ENCODE measurements at places on chromosomes 1 and 21. TPM values are rescaled to one million over a fixed set of nuclear protein-coding genes. Genes with fewer than 3 reads are reported as not detected.

The LAMB3 gene
- total RNA-seq = 112 TPM

The GJA9 gene
- total RNA-seq = not detected

The VSIG8 gene
- not detected for total RNA-seq

The CLEC20A gene
- not detected for total RNA-seq

The S100A1 gene
- 18.1 TPM for total RNA-seq

The NID1 gene
- total RNA-seq = 43.7 TPM

The TMEM82 gene
- total RNA-seq = 2.7 TPM

The FCRLA gene
- total RNA-seq = not detected

The SIPA1L2 gene
- total RNA-seq = 18.6 TPM

The IQCC gene
- total RNA-seq = 3.5 TPM

The LYPD8 gene
- not detected for total RNA-seq

The PKLR gene
- total RNA-seq = not detected

GRCh38 chr1:175963740-175964139 lies 220.3 kb upstream of the TNR start:
- H3K4me1 ChIP-seq = peaks cover 13% of the 10 kb centered on the region
- H3K27ac ChIP-seq = no peak overlapping the region
- no peak overlapping the region for H3K4me3 ChIP-seq
- no peak for DNase-seq

DNA sequence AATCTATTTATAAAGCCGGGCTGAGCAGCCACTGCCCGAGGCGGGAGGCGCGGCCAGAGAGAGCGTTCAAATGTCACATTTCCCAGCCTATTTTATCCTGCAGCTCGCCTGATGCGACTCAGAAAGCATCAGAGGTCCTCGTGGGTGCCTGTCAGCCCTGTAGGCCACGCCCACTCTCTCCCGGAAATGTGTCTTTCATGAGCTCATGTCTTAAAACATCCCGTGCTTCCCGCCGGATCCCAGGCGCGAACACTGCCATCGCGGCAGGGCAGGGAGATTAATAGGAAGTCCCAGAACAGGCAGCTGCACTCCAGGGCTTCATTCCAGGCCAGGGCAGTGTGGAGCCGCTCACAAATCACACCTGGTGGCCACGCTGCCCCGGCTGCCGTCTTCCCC lies 117.5 kb downstream of the PRDM16 start:
- no peaks in the 10 kb centered on the region for H3K27me3 ChIP-seq
- H3K36me3 ChIP-seq = no peaks in the 10 kb centered on the region
- DNase-seq = no peak

GRCh38 chr1:19884312-19884711 lies 2.1 kb downstream of the OTUD3 start:
- no peaks in the 10 kb centered on the region for H3K27me3 ChIP-seq
- no peak overlapping the region for H3K4me3 ChIP-seq
- H3K27ac ChIP-seq = no peak overlapping the region
- DNase-seq = no peak

GRCh38 chr1:5818755-5819154 lies 173.5 kb downstream of the NPHP4 start:
- no peak overlapping the region for H3K27ac ChIP-seq
- DNase-seq = no peak
- no peaks in the 10 kb centered on the region for H3K27me3 ChIP-seq
- H3K4me1 ChIP-seq = no peaks in the 10 kb centered on the region

GRCh38 chr1:10755970-10756521 lies 40.4 kb downstream of the CASZ1 start:
- no peak overlapping the region for H3K4me3 ChIP-seq
- no peaks in the 10 kb centered on the region for H3K36me3 ChIP-seq
- no peak overlapping the region for H3K27ac ChIP-seq
- H3K4me1 ChIP-seq = peaks cover 10% of the 10 kb centered on the region
- DNase-seq = no peak

DNA sequence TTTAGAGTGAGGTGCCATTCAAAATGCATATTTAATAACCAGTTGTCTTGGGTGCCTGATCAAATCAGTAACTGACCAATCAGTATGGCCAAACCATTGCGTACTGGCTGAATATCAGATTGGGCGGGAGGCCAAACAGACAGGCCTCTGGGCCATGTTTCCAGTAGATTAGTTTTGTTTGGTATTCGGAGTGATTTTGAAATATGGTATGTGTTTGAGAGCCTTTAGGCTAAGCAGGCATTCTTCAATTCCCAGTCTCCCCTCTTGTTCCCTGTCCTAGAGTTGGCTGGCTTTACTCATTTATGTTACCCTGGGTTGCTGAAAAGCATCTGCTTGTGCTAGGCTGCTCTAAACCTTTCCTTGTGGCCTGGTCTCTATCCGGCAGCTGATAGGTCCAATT lies 80.1 kb downstream of the BACH1 start:
- no peaks in the 10 kb centered on the region for H3K27me3 ChIP-seq
- no peaks in the 10 kb centered on the region for H3K36me3 ChIP-seq
- no peak for DNase-seq
- H3K4me1 ChIP-seq = peaks cover 26% of the 10 kb centered on the region
- H3K27ac ChIP-seq = peak overlapping the region; percentile 87

DNA sequence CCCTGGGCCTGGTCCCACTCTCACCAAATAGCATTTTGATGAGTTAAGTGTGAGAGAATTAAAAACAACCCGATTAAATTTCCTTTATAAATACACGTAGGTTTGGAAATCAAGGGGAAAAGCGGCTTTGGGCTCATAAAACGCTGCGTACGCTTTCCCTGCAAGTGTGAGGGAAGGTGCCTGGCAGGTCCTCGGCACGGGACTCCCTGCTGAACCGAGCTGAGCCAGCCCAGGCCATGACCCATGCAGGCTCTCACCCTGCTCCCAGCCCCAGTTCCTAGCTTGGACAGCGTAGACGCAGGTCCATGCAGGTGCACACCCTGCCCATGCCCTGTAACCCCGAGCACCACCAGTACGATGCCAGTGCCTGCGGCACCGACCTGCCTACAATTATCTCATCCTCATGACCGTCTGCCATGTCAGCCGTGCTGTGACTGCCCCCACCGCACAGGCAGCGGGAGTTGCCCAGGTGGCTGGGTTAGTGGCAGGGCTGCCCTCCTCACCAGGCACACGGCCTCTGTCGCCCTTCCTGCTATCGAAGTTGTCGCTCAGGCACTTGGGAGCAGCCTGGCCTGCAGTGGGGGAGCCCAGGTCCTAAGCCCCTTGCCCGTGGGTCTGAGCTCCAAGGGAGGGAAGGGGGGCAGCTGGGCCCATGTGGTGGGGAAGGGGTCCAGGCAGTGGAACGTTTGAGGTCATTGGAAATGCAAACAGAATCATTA lies 41.0 kb upstream of the ACTRT2 start:
- H3K27me3 ChIP-seq = no peaks in the 10 kb centered on the region
- no peak overlapping the region for H3K27ac ChIP-seq
- DNase-seq = no peak
- H3K4me1 ChIP-seq = no peaks in the 10 kb centered on the region

- peak within 1 kb of the TSS; percentile 53 for H3K4me3 ChIP-seq
- H3K27ac ChIP-seq = peak within 1 kb of the TSS; percentile 98
- peaks cover 14% of the 10 kb centered on the region for H3K4me1 ChIP-seq
Measured at GRCh38 chr1:112674440-112674985, at the start of gene MOV10. MOV10 (plus strand) TSS chr1:112674659; CDS start chr1:112674913, 254 bp downstream.

DNA sequence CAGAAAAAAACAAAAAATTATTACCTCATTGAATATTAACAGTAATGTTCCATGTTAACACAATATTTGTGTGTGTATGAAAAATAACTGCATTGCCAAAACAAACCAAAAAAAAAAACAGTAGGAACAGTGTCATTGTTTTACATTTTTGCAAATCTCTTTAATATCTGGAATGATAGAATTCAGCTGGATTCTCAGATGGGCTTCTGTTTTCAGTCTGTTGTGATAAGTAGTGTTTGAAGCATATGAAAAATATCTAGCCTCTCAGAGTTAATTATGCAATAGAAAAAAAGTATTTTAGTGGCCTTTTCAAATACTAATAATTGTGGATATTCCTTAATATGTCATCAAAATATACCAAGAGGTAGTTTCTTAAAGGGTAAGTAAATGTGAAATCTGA lies 52.9 kb upstream of the RWDD3 start:
- no peaks in the 10 kb centered on the region for H3K36me3 ChIP-seq
- H3K27ac ChIP-seq = no peak overlapping the region
- H3K27me3 ChIP-seq = no peaks in the 10 kb centered on the region

DNA sequence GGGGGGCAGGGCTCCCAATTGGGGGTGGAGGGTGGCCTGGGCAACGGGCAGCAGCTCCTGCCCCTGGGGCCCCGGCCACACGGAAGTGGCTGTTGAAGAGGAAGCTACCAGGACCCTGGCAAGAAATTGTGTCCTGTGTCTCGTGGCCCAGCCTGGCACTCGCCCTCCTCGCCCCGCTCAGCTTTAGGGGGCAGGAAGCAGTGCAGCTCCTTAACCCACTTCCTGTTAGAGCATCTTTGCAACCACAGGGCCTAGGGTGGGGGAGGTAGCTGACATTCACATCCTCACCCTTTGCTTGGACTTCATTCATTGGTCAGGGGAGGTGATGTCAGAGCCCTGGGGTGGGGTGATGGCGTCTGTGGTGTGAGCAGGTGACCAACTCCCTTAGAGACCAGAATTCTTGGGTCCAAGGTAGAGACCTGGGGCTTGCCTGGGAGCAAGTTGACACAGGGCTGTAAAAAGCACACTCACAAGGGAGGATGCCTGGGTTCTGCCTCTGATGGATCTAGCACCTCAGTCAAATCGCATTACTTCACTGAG lies at the start of gene ARHGAP30:
ARHGAP30 (minus strand) TSS at position 161 of the 540 bp plus-strand sequence. CDS start 267 bp downstream, outside the sequence.
- H3K4me3 ChIP-seq = no peak within 1 kb of the TSS
- H3K4me1 ChIP-seq = no peaks in the 10 kb centered on the region
- H3K36me3 ChIP-seq = no peaks in the 10 kb centered on the region

DNA sequence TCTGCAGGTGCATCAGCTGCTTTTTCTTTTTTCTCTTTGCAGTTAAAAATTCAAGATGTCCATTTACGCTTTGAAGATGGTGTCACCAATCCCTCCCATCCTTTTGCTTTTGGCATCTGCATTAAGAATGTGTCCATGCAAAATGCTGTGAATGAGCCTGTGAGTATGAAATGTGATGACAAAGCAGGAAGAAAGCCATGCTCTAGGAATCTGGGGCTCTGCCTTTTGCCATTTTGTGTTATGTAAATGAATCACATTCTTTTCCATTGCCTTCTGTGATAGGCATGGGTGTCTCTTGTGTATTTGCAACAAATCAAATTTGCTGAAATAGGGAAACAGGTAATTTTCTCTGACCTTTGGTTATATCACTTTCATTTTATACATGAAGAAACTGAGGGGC lies 19.4 kb downstream of the VPS13D start:
- no peaks in the 10 kb centered on the region for H3K4me1 ChIP-seq
- H3K36me3 ChIP-seq = no peaks in the 10 kb centered on the region
- H3K4me3 ChIP-seq = no peak overlapping the region

GRCh38 chr1:159879977-159880376 lies 17.5 kb upstream of the VSIG8 start:
- H3K27ac ChIP-seq = no peak overlapping the region
- no peaks in the 10 kb centered on the region for H3K36me3 ChIP-seq
- no peak for DNase-seq
- H3K27me3 ChIP-seq = no peaks in the 10 kb centered on the region

GRCh38 chr1:71018791-71019190 lies 28.8 kb downstream of the PTGER3 start:
- no peak for DNase-seq
- H3K4me1 ChIP-seq = no peaks in the 10 kb centered on the region
- no peaks in the 10 kb centered on the region for H3K27me3 ChIP-seq

DNA sequence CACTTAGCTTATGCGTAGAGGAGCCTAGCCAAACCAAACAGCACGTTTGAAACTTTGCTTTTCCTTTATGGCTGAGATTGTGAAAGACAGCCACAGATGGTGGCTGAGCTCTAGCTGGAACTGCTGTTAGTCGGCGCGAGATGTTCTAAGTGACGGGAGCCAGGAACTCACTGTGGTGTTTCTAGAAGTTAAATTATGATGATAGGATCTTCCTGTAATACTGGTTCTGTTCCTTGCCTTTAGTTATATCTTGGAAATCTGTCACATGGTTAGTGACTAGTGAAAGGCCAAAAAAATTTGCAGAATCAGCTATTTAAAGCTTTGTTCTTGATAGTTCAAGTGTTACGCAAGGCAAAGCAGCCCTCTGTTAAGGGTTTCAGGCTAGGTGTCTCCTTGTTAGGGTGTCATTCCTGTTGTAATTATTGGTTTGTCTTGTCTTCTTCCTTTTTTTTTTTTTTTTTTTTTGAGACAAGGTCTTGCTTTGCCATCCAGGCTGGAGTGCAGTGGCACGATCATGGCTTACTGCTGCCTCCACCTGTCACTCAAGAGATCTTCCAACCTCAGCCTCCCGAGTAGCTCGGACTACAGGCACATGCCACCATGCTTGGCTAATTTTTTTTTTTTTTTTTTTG lies 22.6 kb downstream of the AK4 start:
- H3K4me1 ChIP-seq = peaks cover 19% of the 10 kb centered on the region
- peak overlapping the region; percentile 48 for H3K27ac ChIP-seq
- H3K27me3 ChIP-seq = no peaks in the 10 kb centered on the region
- DNase-seq = no peak

- H3K4me1 ChIP-seq = no peaks in the 10 kb centered on the region
- H3K27me3 ChIP-seq = no peaks in the 10 kb centered on the region
- no peak overlapping the region for H3K27ac ChIP-seq
- no peak overlapping the region for H3K4me3 ChIP-seq
Measured at GRCh38 chr1:7186382-7187111, 401.3 kb downstream of the CAMTA1 start.

DNA sequence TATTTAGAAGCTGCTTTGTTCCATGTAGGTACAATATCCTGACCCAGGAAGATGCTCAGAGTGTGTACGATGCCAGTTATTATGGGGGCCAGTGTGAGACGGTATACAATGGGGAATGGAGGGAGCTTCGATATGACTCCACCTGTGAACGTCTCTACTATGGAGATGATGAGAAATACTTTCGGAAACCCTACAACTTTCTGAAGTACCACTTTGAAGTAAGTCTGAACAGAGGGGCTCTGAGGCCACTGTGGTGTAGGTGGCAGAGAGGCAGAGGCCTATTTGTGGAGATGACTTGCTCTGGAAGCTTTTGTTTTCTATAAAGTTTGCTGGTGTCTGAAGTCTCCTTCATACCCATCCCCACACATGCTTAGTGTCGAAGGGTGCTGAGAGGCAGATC lies 26.8 kb downstream of the C8A start:
- no peak for DNase-seq
- no peak overlapping the region for H3K27ac ChIP-seq
- H3K36me3 ChIP-seq = no peaks in the 10 kb centered on the region
- no peaks in the 10 kb centered on the region for H3K27me3 ChIP-seq
- H3K4me1 ChIP-seq = no peaks in the 10 kb centered on the region

GRCh38 chr1:51234721-51235425 lies 1.2 kb upstream of the RNF11 start:
- H3K27me3 ChIP-seq = no peaks in the 10 kb centered on the region
- H3K4me3 ChIP-seq = no peak overlapping the region
- no peaks in the 10 kb centered on the region for H3K36me3 ChIP-seq
- H3K27ac ChIP-seq = peak overlapping the region; percentile 89

- no peaks in the 10 kb centered on the region for H3K4me1 ChIP-seq
- H3K27me3 ChIP-seq = no peaks in the 10 kb centered on the region
- H3K36me3 ChIP-seq = no peaks in the 10 kb centered on the region
- DNase-seq = no peak
- H3K4me3 ChIP-seq = no peak overlapping the region
Measured at GRCh38 chr1:55544826-55545225, 329.7 kb upstream of the USP24 start.

DNA sequence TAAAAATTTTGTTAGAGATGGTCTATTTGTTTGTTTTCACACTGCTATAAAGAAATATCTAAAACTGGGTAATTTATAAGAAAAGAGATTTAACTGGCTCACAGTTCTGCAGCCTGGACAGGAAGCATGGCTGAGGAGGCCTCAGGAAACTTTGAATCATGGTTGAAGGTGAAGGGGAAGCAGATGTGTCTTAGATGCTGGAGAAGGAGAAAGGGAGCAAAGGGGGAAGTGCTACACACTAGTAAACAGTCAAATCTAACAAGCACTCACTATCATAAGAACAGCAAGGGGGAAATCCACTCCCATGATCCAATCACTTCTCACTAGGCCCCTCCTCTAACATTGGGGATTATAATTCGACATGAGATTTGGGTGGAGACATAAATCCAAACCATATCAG lies 76.8 kb upstream of the COL24A1 start:
- no peaks in the 10 kb centered on the region for H3K36me3 ChIP-seq
- H3K27me3 ChIP-seq = no peaks in the 10 kb centered on the region
- no peak overlapping the region for H3K27ac ChIP-seq
- H3K4me1 ChIP-seq = no peaks in the 10 kb centered on the region

Data from Caco-2 (cell line).